ENCODE measurements at places on chromosomes 12 and 14.
A peak's percentile ranks its signal among the peaks of the same experiment; 100 is the strongest.

DNA sequence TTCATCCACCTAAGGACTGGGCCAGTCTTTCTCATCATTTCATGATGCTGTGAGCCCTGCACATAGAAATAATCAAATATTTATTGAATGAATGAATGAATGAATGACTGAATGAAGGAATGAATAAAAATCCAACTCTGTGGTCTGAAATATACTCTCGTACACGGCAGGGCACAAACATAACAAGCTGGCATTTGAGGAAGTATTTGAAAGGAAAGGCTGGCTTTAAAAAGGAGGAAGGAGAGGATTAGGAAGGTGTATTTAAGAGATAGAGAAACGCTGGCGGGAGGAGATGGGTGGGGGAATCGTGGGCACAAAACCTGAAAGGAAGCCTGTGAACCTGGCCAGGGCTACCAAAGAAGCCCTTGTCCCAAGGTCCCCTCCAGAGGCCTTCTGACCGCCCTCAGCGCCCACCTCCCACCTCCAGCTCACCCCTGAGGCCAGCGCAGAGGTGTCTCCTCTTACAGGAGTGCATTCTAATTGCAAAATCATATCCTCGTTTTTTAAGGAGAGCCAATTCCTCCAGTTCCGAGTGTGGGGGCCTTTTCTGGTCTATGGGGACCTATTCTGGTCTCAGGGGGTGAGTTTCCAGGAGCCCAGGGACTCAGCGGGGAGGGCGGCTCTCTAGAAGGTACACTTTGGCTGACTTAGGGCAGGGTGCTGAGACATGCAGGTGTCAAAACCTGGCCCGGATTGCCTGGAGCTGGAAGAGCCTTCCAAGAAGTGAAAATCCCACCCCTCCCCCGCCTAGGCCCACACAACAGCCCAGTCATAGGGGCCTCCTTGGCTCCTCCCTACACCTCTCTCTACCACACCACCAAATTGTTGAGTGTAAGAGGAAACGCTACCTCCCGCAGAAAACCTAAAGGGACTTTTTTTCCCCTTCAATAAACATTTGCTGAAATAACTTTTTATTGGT, 8.7 kb upstream of the JDP2 start:
- DNase-seq = no peak

DNA sequence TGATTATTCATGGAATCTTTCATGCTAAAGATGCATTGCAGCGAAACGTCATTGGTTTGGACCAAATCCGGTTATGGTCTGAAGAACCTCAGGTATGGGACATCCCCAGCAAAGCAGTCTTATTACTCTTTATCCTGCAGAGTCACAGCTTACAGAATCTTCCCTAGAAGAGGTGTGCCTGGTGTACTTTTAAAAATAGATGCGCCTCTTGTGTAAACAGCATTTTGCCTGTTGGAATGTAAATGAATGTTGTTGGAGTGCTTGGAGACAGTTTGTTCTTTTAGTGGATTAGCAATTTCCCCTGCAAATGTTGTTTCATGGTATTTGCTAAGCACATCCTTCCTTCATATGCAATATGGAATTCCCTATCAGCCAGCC, 242.5 kb downstream of the ZFP36L1 start:
- no peak for DNase-seq

DNA sequence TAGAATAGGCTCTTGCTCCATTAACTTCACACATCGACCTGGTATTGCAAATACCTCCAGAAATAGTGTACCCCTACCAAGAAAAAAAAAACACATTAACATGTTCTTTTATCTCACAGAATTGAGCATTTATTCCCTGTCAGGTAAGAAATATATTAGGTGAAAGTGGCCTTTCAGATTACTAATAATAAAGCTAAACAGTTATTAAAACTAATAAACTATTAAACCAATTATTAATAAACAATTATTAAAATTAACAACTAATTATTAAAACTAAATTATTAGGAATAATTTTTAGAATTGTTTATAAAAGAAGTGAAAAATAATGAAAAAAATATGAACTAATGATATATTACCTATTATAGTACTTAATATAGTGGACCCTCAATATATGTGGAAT, 7.2 kb upstream of the AK7 start:
- no peak for DNase-seq

GRCh38 chr14:104678346-104678745, 11.1 kb upstream of the INF2 start:
- DNase-seq = no peak

- DNase-seq = no peak
These were observed 137.2 kb downstream of the ARMH4 start for GRCh38 chr14:58014778-58015177.

DNA sequence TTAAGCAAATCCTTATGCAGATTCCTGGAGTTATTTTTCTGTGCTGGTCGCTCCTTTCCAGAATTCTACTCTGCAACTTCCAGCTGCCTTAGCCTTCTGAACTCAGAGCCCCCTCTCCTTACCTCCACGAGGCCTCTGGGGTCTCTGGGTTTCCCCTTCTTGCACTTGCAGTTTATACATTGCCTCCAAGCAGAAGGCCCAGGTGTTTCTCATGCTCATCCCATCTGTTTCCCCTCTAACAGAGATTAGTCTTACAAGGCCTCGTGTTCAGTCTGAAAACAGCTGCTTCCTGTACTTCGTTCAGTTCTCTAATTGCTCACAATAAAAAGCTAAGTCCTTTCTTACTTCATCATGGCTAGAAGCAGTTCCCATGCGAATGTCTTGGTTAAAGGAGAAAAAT, 134.4 kb upstream of the FGD4 start:
- DNase-seq = peak; percentile 95

DNA sequence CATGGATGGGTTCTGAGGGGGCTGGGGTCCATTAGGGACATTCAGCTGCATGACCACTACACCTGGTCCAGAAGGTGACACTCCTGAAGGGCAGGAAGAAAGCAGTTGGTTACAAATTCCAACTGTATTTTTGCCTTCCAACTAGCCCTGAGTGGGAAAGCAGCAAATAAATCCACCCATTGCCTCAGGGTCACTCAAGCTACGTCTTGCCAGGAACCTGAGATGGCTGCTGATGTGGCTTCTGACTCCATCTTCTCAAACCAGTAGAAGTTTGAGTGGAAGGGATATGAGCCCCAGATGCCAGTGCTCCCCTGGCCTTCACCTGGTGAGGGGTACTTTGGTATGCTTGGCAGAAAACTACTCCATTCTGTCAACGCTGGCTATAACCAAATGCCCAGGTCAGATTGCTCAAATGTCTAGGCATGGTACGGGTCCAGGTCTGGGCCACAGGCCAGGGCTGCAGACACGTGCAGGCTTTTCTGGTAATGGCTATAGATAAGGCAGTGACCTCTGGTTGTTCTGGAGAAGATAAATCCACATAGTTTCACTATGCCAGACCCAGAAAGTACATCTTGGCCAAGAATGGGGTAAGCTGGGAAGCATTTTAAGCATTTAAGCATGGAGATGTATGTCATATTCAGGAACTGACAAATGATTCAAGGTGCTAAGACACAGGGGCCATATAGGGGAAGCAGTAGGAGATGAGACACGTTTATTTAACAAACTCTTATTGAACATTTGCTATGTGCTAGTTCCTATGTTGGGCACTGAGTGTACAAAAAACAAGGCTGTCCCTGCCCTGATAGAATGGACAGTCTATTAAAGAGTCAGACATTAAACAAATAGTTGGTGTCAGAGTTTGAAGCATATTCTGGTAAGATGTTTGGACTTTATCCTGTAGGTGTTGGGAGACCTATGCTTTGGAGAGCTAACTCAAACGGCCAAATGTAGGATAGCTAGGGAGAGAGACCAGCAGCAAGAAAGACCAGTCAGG, 8.3 kb upstream of the STAC3 start:
- DNase-seq = no peak

DNA sequence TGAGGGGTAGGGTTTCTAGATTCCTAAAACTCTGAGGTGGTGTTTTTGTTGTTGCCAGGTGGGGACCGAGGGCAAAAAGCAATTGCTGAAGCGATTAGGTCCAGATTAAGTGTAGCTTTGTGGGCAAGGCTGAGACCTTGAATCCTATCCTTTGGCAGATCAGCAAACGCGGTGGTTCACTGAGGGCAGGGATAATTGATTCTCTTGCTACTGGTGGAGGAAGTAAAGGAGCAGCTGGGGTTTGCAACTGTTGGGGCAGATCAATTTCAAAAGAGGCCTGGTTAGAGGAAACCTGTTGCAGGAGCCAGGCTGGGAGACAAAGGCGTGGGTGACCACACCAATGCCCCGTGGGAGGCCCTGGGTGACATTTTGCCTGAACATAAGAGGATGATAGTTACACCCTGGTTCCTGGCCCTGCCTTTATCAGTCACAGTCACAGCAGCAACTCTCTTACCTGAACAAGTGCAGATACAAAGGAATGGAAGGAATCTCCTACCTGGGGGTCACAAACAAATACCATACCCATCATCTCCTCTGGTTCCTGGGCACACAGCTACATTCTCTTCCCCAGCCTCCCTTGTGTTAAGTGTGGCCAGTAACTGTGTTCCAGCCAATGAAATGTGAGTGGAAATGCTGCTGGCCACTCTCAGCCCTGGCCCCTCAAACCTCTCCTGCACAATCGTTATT, 43.3 kb upstream of the RASSF3 start:
- no peak for DNase-seq

DNA sequence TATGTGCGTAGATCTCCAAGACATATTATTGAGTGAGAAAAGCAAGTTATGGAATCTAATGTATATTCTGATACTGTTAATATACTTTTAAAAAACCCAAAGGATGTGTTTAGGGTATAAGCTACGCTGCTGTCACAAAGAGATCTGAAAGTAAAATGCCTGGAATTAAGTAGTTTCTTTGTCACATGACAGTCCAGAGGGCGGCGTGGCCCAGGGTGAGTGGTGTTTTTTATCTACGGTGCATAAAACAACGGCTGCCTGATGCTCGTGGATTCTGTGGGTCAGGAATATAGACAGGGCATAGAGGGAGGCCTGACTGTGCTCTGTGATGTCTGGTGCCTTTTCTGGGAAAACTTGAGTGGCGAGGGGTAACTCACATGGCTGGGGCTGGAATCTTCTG, 21.3 kb downstream of the TMEM120B start:
- DNase-seq = no peak

DNA sequence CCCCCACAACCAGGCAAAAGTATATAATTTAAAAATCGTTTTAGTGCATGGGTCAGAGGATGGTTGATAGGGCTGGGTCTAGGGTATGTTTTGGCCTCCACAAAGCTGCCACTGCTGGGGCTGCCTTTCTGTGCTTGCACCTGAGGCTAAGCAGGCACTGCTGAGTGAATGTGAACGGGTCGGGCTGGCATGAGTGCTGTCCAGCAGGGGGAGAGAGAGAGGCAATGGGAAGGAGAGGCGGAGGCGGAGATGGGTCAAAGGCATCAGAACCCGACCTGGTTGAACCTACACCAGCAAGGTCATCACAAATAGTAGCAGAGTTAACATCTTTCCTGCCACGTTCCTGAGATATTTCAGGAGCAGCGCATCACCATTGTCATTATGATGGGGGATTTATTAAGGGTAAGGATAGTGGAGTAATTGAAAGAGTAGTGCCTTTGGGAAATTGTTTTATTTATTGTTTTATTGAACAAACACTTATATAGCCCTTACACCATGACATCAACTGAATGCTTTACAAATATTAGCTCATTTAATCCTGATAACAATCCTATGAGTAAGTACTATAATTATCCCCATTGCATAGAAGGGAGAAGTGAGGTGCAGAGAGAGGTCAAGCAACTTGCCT, 5.8 kb upstream of the NRXN3 start:
- DNase-seq = peak; percentile 13

DNA sequence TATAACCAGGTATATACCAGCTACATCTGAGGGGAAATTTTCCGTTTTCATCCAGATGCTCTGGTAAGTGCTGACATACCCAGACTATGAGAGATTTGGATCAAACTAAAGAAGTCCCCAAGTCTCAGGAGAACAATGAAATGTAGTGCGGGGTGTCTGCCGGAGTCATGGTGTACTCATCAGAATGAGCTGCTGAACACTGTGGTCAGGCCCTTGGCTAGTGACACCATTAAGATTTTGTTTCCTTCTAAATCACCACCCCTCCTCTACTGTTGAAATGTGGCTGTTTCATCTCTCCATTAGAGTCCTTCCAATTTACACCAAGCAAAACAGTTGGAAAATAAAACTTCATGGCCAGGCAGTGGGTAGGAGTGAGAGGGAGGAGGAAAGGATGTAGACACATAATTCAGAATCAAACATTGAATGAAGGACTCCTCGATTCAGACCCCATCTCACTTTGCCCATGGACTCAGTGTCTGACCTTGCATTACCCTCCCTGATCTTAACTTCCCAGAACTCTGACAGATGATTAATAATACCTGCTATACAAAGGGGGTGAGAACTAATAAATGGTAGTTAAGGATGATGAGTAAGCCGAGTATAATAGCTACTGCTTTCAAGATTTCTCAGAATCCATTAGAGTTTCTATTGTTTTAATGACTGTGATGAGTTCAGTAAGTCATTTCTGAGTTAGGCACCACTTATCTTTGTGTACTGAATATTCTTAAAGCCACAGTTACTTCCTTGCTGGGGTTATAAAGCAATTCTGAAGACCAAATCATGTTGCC, 127.4 kb downstream of the CRADD start:
- no peak for DNase-seq

- DNase-seq = no peak
These were observed 114.8 kb upstream of the FUT8 start for GRCh38 chr14:65297744-65298143.

DNA sequence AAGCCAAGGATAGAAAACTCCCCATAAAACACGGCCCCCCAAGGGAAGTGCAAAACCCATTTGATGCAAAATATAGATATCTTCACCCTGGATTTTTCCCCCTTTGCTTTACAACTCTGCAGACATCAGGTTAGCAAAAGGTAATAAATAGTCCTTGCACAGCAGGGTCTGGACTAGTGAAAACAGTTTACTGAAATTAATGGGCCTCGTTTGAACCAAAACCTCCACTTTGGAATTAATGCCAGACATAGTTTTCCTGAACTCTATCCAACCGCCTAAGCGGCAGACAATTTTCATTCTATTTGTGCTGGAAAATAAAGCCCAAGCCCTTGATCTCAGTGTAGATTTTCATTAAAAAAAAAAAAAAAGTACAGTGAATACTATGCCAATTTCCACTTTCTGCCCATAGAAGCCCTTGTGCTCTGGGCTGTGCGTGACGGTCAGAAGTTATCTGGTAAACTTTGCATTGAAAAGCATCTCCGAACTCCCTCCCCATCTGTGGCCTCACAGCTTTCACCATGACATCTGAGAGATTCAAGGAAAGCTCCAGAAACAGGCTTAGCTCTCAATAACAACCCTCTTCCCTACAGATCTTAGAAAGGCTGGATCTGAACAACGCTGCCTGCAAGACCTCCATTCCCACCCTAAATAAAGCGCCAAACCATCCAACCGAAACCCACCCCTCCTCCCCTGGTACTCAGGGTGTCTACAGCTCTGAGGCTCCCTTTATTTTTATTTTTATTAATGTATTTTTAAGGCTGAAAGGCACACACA, 11.0 kb upstream of the IRF2BPL start:
- DNase-seq = peak; percentile 78

DNA sequence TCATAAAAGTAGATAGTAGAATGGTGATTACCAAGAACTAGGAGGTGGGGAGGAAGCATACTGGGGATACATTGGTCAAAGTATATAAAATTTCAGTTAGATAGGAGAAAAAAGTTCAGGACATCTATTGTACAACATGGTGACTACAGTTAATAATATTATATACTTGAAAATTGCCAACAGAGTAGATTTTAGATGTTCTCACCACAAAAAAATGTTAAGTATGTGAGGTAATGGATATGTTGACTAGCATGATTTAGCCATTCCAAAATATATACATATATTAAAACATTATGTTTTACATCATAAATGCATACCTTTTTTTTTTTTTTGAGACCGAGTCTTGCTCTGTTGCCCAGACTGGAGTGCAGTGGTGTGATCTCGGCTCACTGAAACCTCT, 31.0 kb downstream of the TMEM116 start:
- DNase-seq = no peak

Measured in NCI-H524 treated with DMSO at 0.1 percent for 48 hours (cell line).